ENCODE measurements at places on chromosomes 16 and 17.

- DNase-seq = no peak
Observed at GRCh38 chr16:69324013-69324531, 6.3 kb downstream of the PDF start.

GRCh38 chr16:51870296-51870854 lies 676.6 kb downstream of the TOX3 start:
- DNase-seq = no peak

- DNase-seq = no peak
Observed at GRCh38 chr16:72357910-72358309, 186.0 kb upstream of the PMFBP1 start.

GRCh38 chr16:1167276-1168107 lies 14.6 kb downstream of the CACNA1H start:
- no peak for DNase-seq

- no peak for DNase-seq
Observed at GRCh38 chr17:2282297-2282873, 21.2 kb downstream of the SMG6 start.

DNA sequence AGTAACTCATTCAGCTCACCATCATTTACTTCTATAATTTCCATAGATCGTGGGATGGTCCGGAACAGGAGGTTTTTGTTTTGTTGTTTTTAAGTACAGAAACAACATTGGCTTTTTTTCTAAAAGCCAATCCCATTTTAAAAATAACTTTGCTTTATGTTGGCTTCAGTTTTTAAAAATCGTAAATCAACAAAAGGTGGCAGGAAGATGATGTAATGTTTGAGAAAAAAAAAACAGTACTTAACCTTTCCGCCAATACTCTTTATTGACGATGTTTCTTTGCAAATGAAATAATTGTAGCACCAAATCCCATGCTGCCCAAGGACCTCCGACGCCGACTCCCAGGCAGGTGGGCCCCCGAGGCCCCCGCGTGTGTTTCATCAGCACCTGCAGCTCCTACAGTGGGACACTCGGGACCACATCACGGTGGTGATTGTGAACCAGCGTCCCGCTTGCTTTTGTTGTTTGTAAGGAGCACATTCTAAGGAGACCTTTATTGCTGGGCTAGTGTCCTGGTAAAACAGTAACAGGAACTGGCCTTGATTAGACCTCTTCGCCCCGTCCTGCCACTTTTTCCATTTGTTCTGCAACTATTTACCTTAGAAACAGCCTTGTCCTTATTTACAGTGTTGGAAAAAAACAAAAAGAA lies 140.2 kb upstream of the CHMP6 start:
- DNase-seq = no peak

DNA sequence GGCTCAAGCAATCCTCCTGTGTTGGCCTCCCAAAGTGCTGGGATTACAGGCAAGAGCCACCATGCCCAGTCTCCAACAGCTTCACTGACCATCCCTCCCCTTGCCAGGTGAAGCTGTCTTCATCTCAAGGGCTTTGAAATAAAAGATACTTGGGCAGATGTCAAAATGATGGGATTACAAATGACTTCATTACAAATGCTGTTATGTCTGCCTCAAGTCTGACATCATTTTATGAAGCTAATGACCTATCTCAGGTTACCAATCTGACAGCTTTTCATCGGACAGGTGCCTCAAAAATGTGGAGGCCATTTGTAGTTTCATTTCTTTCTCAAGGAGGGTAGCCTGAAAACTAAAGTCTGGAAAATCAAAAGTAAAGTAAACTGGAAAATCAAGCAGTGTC lies 323.7 kb upstream of the TBX2 start:
- DNase-seq = no peak

DNA sequence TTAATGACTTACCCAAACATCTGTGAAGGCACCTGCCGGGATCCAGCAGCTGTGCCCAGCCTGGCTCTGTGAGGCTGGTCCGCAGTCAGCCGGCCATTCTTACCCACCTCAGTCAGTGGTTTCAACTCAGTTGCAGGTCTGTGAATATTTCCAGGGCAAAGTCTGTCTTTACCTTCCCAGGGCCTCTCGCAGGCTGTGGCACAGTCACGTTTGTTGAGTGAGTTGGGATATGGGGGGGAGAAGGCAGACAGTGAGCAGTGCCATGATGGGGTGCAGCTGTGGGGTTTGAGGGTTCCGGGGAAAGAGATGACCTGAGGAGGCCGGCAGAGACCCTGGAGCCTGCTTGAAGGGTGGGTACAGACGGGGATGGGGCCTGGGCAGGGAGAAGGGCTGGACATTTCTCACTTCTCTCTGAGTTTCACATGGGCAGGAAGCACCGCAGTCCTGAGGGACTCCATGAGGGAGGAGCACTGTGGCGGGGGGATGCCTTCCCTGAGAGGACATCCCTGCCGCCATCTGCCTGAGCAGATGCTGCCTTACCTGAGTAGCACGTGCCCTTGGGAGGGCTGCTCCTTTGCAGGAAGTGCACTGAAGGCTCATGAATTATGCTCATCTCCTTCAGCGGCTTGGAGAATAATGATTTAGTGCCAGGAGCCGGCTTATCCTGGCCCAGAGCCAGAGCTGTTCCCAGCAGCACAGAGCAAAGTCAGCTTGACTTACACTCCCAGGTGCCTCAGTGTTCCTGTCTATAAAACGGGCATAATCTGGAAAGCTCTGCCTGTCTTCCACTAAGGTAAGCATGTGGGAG lies 48.1 kb downstream of the KSR1 start:
- DNase-seq = no peak

- DNase-seq = no peak
Observed at GRCh38 chr17:47682138-47682537, 11.8 kb upstream of the TBKBP1 start.

- DNase-seq = no peak
Observed at GRCh38 chr16:24499193-24499814, 40.1 kb upstream of the RBBP6 start.

GRCh38 chr16:7839568-7839967 lies 506.9 kb downstream of the RBFOX1 start:
- DNase-seq = no peak

DNA sequence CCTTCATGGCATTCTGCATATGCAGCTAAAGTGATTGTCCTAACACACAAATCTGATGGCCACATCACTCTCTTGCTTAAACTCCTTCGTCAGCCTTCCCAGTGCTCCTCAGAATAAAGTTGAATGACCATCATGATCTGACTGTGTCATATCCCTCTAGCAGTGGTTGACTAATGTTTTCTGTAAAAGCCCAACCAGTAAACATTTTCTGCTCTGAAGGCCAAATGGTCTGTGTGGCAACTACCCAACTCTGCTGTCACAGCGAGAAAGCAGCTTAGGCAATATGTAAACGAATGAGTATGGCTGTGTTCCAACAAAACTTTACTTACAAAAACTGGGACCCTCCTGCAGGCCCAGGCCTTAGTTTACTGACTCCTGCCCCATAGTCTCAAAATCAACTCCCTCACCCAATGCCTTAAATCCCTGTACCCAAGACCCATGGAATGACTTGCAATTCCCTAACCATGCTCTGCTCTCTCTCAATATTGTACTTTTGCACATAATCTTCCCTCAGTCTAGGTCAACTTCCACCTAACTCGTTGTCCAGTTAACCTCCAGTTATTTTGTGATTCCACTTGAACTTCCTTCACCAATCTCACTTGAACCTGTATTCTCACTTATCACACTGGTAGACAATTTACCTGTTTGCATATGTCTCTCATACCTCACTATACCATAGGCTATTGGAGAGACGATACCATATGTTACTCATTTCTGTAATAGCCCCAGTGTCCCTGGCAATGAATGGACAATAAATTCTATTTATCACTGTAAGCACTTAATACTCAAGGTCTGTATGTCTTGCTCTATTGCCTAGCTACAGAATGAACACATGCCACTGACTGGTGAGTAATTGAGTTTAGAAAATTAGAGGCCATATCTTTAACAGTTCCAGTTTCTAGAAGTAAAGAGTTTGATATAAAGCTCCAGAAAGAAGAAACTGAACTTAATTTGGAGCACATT lies 29.1 kb downstream of the TMEM100 start:
- no peak for DNase-seq

GRCh38 chr17:38893113-38893512 lies 23.3 kb downstream of the LASP1 start:
- no peak for DNase-seq

DNA sequence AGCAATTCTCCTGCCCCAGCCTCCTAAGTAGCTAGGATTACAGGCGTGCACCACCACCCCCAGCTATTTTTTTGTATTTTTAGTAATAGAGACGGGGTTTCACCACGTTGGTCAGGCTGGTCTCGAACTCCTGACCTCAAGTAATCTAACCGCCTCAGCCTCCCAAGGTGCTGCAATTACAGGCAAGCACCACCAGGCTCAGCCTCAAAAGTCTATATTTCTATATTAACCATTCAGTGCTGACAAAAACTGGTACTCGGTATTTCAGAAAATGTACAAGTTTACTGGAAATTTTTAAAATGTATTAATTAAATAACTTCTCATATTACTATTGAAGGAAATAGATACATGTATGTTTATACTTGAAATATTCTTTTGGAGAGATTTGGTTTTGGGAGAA lies 1.4 kb upstream of the HEXD start:
- no peak for DNase-seq

DNA sequence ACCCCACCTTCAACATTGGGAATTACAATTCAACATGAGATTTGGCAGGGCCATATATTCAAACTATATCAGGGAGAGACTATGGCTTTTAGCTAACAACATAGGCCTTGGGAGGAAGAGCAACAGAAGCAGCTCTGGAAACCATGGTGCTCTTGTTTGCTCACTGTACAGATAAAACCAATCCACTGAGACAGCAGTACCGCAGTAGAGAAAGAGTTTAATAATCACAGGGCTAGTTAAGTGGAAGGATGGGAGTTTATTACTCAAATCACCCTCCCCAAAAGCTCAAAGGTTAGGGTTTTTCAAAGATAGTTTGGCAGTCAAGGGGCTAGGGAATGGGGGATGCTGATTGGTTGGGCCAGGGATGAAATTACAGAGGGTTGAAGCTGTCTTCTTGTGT lies 52.7 kb upstream of the CRHR1 start:
- DNase-seq = no peak

GRCh38 chr16:49349446-49350168 lies 24.0 kb upstream of the C16orf78 start:
- no peak for DNase-seq

- no peak for DNase-seq
Observed at GRCh38 chr17:77828749-77829539, 129.6 kb upstream of the TNRC6C start.

DNA sequence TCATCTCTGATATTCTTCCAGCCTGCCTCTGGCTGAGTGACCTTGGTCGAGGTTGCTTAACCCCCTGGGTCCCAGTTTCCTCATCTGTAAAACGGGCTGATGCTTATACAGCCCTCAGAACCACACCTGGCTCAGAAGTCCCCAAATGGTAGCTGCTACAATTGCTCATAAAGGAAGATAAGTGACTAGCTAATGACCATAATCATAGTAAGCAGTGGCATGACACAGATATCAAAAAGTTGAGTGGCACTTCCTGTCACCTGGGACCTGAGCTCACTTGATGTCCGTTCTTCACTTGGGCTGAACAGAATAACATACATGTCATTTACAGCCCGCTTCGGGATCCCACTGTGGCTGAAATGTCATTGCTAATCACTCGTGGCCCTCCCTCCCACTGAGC lies 1.8 kb downstream of the MGRN1 start:
- DNase-seq = no peak

DNA sequence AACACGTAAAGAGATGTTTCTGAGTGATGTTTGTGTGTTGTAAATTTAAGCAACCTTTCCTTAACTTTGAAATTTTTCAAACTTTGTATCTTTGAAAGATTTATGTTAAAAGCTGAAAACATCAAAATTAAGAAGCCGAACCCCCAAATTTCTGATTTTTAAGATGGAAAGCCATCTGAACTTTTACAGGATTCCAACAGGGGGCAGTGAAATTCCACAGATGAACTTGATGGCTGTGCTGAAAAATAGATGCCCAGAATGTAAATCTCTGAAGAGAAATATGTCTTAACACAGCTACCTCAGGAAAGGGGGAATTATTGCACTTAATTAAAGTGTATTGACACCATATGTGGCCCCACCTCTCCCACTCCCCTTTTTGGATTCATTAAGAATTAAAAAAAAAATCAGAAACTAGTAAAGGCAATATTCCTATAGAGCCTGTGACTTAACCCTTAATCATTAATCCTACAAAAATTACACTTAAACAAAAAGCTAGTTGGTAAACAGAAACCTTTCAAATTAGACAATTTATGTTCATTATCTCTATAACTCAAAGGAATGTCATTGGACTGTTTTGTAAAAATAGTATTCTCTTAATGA lies 597.9 kb downstream of the KCNJ2 start:
- no peak for DNase-seq

DNA sequence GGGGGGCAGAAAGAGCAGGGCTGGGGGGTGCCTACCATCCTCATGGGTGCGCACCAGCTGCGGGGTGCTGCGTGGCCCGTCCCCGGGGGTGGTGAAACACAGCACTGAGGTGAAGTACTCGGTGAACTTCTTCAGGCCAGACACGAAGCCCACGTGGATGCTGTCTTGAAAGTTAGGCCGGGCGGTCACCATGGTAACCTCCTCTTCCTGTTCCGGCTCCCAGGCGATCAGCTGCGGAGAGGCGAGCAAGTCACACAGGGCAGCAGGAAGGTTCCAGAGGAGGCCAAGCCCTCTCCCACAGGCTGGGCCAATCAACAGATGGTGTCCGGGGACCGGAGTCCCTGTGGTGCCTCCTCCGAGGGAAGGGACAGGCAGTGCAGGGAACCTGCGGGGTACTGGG lies 90.1 kb upstream of the CDC42EP4 start:
- DNase-seq = peak; percentile 16

GRCh38 chr17:82633343-82633742 lies 14.9 kb downstream of the WDR45B start:
- no peak for DNase-seq

- no peak for DNase-seq
Observed at GRCh38 chr16:51035110-51035498, 116.0 kb downstream of the SALL1 start.

DNA sequence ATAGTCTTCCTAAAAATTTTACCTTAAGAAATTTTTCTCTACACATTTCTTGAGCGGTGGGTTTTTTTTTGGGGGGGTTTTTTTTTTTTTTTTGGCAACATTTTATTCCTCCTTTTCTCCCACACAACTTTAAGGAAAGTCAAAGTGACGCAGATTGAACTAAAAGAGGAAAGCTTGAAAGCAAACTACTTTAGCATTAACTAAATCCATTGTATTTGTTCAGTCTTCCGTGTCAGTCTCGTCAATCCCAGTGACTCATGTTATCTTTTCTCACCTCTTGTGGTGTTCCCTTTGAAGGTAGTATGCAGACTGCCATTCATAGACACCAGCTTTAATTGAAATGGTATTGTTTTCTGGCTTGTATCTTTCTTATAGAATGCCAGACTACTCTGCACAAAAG lies 39.3 kb downstream of the TADA2A start:
- DNase-seq = no peak

GRCh38 chr16:68676113-68676860 lies 31.2 kb downstream of the CDH3 start:
- DNase-seq = no peak

GRCh38 chr17:1890758-1891450 lies 61.1 kb downstream of the RPA1 start:
- no peak for DNase-seq

- no peak for DNase-seq
Observed at GRCh38 chr17:81236784-81237183, 2.1 kb downstream of the TEPSIN start.

GRCh38 chr16:85677383-85677967 lies 11.3 kb downstream of the GINS2 start:
- no peak for DNase-seq

GRCh38 chr17:28447396-28447760 lies 26.1 kb upstream of the SLC13A2 start:
- DNase-seq = no peak
